Type B pancreatic cell (in vitro differentiated cells): ENCODE measurements at places on chromosomes 2 and 18. TPM values are rescaled to one million over a fixed set of nuclear protein-coding genes. Genes with fewer than 3 reads are reported as not detected.

TMX3 gene
- total RNA-seq = 28.5 and 42.0 TPM in 2 replicates

AGFG1 gene
- total RNA-seq = 63.2 and 75.6 TPM in 2 replicates

PXDN gene
- total RNA-seq = 58.4 and 150 TPM in 2 replicates

KCNS3 gene
- 5.3 and 10.3 TPM in 2 replicates for total RNA-seq

- DNase-seq = no peak
Observed at GRCh38 chr2:69954084-69954483, 7.3 kb downstream of the ASPRV1 start.

- no peak for DNase-seq
Observed at GRCh38 chr2:1656961-1657841, 87.1 kb downstream of the PXDN start.

DNA sequence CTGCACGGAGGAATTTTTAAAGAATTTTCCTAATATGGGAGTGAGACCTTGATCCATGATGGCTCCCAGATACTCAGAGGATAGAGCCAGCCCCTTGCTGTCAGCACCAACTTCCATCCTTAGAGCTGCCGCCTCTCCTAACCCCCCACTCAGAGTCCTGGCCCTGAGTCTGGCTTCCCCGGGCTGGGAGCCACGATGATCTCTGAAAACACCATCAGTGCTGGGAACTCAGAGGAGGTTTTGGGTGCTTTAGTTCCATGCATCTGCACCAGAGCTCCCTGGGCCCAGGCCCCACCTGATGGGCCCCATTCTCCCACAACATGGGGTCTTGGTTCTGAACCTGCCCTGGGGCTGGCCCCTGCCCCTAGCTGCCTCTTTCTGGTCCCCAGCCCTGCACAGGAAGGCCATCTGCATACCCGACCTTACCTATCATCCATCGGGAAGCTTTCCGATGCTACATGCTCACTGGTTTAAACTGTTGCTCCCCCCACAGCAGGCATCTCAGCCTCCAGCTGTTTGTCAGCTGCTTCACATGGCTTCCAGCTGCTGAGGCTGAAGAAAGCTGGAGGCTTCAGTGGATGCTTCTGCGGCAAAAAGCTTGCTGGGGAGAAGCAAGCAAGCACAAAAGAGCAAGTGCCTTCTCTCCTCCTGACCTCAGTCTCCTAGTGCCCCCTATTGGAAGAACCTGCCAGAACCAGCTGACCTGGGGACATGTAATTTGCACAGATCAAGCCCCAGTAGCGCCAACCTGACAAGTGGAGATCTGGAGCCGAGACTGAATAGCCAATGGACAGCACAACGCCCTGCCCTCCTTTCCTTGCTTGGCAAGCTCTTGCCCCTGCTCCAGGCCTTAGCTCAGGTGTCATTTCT lies 24.2 kb upstream of the RHOB start:
- DNase-seq = no peak

GRCh38 chr2:222479859-222480258 lies 55.5 kb downstream of the SGPP2 start:
- DNase-seq = no peak
